Type B pancreatic cell (in vitro differentiated cells): ENCODE measurements at places on chromosomes 1 and 21. TPM values are rescaled to one million over a fixed set of nuclear protein-coding genes. Genes with fewer than 3 reads are reported as not detected.

DNA sequence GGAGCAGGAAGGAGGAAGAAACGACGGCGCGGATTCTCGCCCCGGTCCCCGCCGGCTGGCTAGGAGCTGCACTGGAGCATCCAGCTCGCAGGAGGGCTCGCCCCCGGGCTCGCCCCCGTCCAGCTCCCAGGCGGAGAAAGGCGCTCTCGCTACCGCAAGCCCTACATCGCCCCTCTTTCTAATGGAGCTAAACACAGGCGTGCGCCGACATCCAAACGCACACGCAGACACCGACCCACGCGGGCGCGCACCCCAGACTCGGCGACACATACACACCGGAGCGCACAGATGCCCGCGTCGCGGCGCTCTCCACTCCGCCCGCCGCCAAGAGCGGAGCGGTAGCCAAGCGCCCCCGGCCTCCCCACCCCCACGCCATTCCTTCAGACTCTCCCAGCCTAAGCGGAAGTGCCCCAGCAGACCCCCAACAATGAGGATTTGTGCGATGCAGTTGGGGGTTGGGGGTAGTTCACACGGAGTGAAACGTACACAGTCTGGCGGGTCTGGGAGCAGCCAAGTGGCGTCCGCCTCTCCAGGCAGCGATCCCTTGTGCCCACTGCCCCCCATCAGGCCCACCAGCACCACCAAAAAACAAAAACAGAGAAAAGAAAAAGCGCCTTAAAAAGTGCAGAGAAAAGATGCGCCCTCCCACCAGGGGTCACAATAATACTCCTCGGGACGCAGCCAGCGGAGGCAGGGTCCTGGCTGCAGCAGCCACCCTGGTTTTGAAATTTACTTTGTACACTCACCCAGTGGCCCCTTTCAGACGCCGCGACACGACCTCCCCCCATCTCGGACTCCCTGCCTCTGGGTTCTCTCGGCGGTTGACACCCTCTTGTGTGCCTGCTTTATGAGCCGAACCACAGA lies 1.4 kb downstream of the DAB1 start:
- peak overlapping the region; percentile 96 for H3K4me3 ChIP-seq
- no peaks in the 10 kb centered on the region for H3K36me3 ChIP-seq
- peaks cover 18% of the 10 kb centered on the region for H3K4me1 ChIP-seq
- peak; percentile 68 for DNase-seq
- no peak overlapping the region for H3K27ac ChIP-seq

DNA sequence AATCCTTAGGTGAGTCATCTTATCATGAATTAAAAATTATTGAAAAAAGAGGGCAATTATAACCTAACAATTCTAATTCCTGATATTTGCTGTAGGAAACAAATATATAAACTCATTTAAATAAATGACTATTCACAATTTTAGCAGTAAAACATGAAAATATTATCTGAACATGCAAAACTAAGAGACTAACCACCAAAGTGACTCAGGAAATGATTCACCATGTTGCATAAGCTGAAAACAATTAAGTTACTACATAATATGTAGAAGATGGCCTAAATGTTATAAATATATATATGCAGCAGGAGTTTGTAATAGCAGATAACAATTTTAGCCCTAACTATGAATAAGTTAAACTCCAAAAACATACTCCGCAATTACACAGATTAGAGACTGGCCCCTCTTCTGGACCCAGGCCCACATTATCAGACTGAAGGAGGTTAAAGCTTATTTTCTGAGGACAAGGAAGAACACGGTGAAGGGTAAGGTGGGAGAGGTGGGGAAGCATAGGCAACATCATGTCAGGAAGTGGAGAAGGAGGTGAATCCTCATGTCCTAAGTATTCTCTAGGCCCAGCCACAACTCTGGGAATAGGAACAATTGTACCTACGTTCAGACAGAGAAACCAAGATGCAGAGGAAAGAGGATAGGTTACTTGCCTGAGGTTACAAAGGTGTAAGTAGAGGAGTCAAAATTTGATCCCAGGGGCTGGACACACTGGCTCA lies 15.6 kb upstream of the AIM2 start:
- H3K4me3 ChIP-seq, result no peak overlapping the region
- H3K4me1 ChIP-seq, result no peaks in the 10 kb centered on the region
- no peak overlapping the region for H3K27ac ChIP-seq
- DNase-seq, result no peak
- H3K27me3 ChIP-seq, result no peaks in the 10 kb centered on the region
- H3K36me3 ChIP-seq, result no peaks in the 10 kb centered on the region

Gene AMY2A
- total RNA-seq, result not detected in 2 replicates

DNA sequence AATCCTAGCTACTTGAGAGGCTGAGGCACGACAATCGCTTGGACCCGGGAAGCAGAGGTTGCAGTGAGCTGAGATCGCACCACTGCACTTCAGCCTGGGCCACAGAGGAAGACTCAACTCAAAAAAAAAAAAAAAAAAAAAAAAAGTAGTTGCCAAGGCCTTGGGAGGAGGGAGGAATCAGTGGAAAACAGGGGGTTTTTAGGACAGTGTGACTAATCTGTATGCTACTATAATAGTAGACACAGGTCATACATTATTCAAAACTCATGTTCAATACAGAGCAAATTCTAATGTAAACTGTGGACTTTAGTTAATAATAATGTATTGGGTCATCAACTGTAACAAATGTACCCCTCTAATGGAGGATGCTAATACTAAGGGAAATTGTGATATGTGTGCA lies 51.7 kb upstream of the CTPS1 start:
- no peak overlapping the region for H3K27ac ChIP-seq
- H3K27me3 ChIP-seq, result no peaks in the 10 kb centered on the region
- H3K4me3 ChIP-seq, result no peak overlapping the region

Gene AUNIP
- total RNA-seq, result 3.7 and 7.2 TPM in 2 replicates

- no peak for DNase-seq
- peaks cover 44% of the 10 kb centered on the region for H3K4me1 ChIP-seq
- peak overlapping the region; percentile 50 for H3K27ac ChIP-seq
- peaks cover 27% of the 10 kb centered on the region for H3K27me3 ChIP-seq
- H3K4me3 ChIP-seq, result peak overlapping the region; percentile 71
- no peaks in the 10 kb centered on the region for H3K36me3 ChIP-seq
Observed at GRCh38 chr1:170590921-170591705, 59.1 kb downstream of the GORAB start.

DNA sequence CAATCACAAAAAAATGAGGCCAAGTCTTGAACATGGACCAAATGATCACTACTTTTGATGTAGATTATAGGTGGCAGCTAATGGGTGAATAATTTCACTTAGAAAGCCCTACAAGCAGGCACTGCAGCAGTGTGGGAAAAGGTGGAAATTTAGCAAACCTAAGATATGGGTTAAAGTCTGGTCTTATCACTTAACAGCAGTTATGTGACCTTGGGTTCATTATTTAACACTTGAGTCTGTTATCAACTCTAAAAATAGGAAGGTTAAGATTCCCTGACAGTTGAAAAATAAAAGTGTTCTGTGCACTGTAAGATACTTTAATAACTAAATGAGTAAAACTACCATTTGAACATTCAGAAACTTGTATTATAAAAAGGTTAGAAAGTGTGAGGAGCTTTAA lies 47.5 kb downstream of the SSX2IP start:
- H3K27me3 ChIP-seq, result no peaks in the 10 kb centered on the region
- no peak overlapping the region for H3K27ac ChIP-seq

GRCh38 chr1:243507001-243507671 lies 251.3 kb downstream of the SDCCAG8 start:
- H3K4me3 ChIP-seq, result no peak overlapping the region
- no peak for DNase-seq
- peaks cover 3% of the 10 kb centered on the region for H3K27me3 ChIP-seq
- H3K27ac ChIP-seq, result no peak overlapping the region
- H3K36me3 ChIP-seq, result peaks cover 17% of the 10 kb centered on the region

- H3K27ac ChIP-seq, result no peak overlapping the region
- DNase-seq, result no peak
- peaks cover 12% of the 10 kb centered on the region for H3K36me3 ChIP-seq
- H3K4me1 ChIP-seq, result peaks cover 33% of the 10 kb centered on the region
Observed at GRCh38 chr1:155254714-155255242, 505 bp downstream of the ENTREP3 start.

Gene LCE3D
- not detected in 2 replicates for total RNA-seq

Gene PAQR6
- total RNA-seq, result 9.2 and 19.0 TPM in 2 replicates

GRCh38 chr21:33325222-33326067 lies 675 bp downstream of the IFNAR1 start:
- peak; percentile 73 for DNase-seq
- no peaks in the 10 kb centered on the region for H3K27me3 ChIP-seq

GRCh38 chr1:185645686-185646085 lies 88.5 kb upstream of the HMCN1 start:
- no peak for DNase-seq
- H3K4me3 ChIP-seq, result no peak overlapping the region
- H3K27ac ChIP-seq, result no peak overlapping the region
- H3K36me3 ChIP-seq, result peaks cover 3% of the 10 kb centered on the region
- H3K4me1 ChIP-seq, result peaks cover 20% of the 10 kb centered on the region

- peaks cover 7% of the 10 kb centered on the region for H3K4me1 ChIP-seq
- no peak overlapping the region for H3K4me3 ChIP-seq
Observed at GRCh38 chr1:97082160-97082848, 360.7 kb downstream of the PTBP2 start.

DNA sequence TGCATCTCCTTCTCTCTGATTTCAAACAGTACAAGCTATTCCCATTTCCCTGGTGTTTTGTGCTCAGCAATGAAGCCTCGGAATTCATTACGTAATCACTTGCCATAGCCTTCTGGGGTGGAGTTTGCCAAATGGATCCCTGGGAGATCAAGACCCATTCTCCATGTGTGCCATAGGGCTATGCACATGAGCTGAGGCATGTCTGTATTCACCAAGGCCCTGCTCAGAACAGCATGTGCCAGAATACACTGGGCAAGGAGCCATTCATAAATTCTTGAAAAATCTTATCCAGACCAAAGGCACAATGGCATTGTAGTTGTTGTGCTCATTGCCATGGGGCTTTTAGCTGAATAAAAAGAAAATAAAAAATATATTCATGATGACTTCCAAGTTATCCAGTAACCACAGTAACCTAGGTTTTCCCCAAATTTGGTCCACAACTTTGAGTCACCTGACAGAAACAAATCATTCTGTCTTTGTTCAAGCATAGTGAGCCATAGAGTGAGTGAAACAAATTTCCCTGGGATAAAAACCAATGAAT lies 53.0 kb downstream of the CRB1 start:
- no peaks in the 10 kb centered on the region for H3K27me3 ChIP-seq
- DNase-seq, result no peak
- no peaks in the 10 kb centered on the region for H3K36me3 ChIP-seq
- H3K27ac ChIP-seq, result no peak overlapping the region
- peaks cover 3% of the 10 kb centered on the region for H3K4me1 ChIP-seq

DNA sequence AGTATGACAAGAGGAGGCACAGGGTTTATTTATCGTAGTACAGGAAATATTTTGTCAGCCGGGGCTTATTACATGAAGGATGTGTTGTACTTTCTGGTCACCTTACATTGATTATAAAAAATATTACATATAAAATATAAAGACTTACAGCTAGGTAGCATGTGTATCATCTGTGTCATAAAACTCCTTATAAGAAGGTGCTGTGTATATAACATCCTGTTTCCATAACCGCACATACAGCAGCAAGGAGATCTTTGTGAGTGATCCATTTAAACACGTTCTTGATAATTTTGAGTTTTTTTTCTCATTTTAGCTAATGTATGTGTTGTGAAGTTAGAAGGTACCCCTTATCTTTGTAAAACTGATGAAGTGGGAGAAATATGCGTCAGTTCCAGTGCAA lies 60.1 kb downstream of the S100B start:
- no peak for DNase-seq
- no peaks in the 10 kb centered on the region for H3K4me1 ChIP-seq
- H3K27me3 ChIP-seq, result no peaks in the 10 kb centered on the region
- no peak overlapping the region for H3K4me3 ChIP-seq
- peaks cover 17% of the 10 kb centered on the region for H3K36me3 ChIP-seq

GRCh38 chr1:201096041-201096461 lies 16.2 kb downstream of the CACNA1S start:
- no peaks in the 10 kb centered on the region for H3K27me3 ChIP-seq
- H3K4me1 ChIP-seq, result peaks cover 10% of the 10 kb centered on the region

- H3K36me3 ChIP-seq, result no peaks in the 10 kb centered on the region
- no peak overlapping the region for H3K27ac ChIP-seq
- no peak overlapping the region for H3K4me3 ChIP-seq
- no peaks in the 10 kb centered on the region for H3K27me3 ChIP-seq
Observed at GRCh38 chr1:7574121-7575040, 196.7 kb upstream of the VAMP3 start.

Gene SYT6
- 1.1 and 3.0 TPM in 2 replicates for total RNA-seq

GRCh38 chr1:114109981-114110380 lies 43.7 kb downstream of the SYT6 start:
- H3K4me1 ChIP-seq, result peaks cover 41% of the 10 kb centered on the region
- no peak for DNase-seq
- H3K36me3 ChIP-seq, result no peaks in the 10 kb centered on the region
- H3K27me3 ChIP-seq, result peaks cover 32% of the 10 kb centered on the region
- H3K27ac ChIP-seq, result peak overlapping the region; percentile 52

GRCh38 chr1:97721221-97721620 lies 199.6 kb downstream of the DPYD start:
- no peak overlapping the region for H3K27ac ChIP-seq
- no peak overlapping the region for H3K4me3 ChIP-seq
- DNase-seq, result no peak

DNA sequence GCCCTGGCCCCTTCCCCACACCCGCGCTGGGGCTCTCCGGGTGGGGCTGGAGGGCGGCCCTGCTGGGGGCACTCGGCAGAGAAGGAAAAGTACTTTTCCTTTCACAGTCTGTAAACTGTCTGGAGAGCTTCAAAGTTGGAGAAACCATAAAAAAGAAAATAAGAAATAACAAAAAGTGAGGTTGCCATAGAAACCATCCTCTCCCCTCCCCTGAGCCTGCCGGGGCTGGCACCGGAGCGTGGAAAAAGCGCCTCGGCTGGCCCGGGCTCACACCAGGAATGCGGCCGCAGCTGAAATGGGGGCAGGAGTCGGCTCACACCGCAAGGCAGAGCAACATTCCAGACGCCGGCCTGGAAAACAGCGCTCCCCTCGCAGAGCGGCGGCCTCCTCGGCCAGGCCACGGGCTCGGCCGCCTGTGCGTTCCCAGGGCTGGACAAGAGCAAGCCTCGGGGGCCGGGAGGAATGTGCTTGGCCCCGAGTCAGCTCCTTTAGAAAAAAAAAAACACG lies 69.2 kb downstream of the MORN1 start:
- peak overlapping the region; percentile 60 for H3K4me3 ChIP-seq
- peak overlapping the region; percentile 81 for H3K27ac ChIP-seq
- no peaks in the 10 kb centered on the region for H3K36me3 ChIP-seq
- DNase-seq, result peak; percentile 84
- peaks cover 2% of the 10 kb centered on the region for H3K4me1 ChIP-seq

DNA sequence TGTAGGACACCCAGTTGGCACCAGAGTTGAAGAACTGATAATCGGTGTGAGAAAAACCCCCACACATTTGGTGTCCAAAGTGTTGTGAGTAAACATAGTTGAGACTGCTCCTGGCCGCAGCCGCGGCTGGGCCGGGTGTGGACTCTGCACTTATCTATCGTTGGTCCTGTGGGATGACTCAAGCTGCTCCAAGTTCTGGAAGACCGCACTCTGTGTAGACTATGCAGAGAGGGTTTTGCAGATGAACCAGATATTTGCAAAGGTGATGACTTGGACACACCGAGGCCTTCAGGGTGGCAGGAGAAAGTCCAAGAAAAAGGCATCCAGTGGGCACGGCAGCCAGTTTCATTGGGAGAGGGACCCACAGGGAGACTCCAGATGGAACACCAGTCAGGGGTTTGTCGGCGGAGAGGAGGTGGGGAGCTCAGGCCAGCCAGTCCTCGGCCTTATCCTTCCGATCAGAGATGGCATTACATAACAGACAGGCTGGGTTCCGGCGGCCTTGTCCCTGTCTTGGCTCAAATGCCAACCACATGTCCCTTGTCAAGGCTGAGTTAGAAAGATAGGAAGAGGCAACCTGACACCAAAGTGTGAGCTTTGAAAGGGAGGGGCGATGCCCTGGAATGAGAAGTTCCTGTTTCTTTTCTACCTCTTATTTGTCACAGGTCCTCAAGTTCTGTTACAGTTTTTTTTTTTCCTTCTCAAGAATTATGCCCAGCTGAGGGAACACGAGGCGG lies 21.1 kb downstream of the C2CD2 start:
- peak overlapping the region; percentile 33 for H3K27ac ChIP-seq
- no peaks in the 10 kb centered on the region for H3K36me3 ChIP-seq
- H3K4me3 ChIP-seq, result no peak overlapping the region

Gene SLC44A5
- 1.3 and 2.4 TPM in 2 replicates for total RNA-seq
